Activated gamma-delta T cell treated with anti-CD3 and anti-CD28 coated beads, Interleukin-2, amount 50 U/mL, for 16 hours (primary cell): ENCODE measurements at places on chromosomes 1 and 21.

DNA sequence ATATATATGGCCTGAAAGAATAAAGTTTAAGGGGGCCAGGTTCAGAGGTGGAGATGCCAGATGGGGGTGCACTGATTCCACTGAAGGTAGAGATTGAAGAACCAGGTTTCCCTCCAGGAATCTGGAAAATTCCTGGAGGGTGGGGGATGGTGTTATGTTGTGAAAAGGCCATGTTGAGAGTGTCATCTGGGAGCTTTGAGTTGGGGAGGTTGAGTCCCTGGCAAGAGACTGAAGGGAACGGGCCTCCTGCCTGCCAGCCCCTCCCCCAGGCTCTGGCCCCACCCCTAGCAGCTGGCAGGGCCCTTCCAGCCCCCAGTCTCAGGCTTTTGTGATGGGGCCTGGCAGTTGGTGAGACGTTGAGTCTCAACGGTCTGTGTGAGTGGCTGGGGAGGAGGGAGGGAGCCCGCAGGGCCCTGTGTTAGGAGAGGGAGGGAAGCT, 4.1 kb downstream of the PTPRU start:
- DNase-seq: no peak

GRCh38 chr1:205763980-205764379, 11.3 kb downstream of the RAB29 start:
- no peak for DNase-seq

DNA sequence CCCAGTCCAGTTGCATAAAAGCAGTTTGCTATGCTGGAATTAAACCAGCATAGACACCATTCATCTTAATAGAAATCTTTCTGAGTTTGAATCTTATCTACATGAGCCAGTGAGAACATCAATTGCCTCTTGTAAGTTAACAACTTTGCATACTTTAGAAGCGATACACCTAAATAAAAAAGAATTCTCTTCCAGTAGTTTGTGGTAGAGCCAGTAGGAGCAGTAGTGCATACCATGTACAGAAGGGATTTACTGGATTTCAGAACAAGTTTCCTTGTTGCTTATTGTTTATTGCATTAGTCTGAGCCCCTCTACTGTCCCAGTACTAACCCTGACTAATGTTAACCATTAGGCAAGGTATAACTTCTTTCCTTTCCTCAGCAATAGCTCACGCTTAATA, 313.1 kb downstream of the TGFB2 start:
- no peak for DNase-seq

DNA sequence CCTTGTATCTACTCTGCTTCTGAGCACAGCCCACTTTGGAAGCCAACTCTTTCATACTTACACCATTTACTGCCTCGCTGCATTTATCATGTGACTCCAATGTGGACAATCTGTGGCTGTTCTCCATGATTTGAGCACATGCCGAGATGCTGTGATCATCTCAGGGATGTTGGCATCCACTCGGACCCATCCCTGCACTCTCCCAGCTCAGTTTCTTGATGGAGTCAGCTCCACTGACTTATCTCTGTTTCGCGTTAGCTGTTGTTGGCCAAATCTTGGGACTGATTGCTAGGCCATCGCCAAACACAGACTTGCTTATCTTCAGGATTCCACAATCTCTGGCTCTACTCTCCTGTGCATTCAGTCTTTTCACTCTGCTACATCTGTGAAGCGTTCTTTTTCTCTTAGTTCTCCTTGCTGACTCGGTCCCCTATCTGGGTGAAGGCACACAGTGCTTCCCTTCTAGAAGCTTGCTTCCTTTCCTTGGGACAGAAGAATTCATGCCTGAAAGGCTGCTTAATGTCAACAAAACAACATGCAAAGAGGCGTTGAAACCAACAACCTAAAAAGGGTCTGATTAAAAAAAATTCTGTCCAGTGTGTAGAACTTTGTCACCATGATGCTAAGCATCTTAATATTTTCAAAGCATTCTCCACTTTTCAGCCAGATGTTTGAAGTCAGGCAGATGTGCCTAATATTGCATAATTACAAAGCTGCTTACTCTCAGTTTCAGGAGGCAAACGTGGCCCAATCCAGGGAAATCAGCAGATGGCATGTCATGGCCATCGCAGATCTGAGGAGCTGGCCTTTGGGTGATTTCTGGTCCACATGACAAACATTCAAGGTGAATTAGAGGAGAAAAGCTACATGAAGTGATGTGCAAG, 120.7 kb downstream of the NGF start:
- DNase-seq: no peak

- no peak for DNase-seq
These were observed 19.0 kb downstream of the GNG12 start for GRCh38 chr1:67814121-67814772.

GRCh38 chr1:56773341-56774066, 45.7 kb downstream of the FYB2 start:
- DNase-seq: no peak

GRCh38 chr1:112723511-112723839, 8.3 kb upstream of the PPM1J start:
- no peak for DNase-seq

DNA sequence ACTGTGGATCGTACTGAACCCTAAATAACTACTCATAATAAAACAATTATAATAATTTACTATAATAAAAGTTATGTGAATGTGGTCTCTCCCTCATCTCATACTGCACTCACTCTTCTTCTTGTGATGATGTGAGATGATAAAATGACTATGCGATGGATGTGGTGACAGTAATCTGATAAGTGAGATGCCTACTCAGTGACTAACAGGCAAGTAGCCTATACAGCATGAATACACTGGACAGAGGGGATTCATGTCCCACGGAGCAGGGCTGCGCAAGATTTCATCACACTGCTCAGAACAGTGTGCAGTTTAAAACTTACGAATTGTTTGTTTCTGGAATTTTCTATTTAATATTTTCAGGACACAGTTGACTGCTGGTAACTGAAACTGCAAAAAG, 304.0 kb downstream of the DUSP10 start:
- DNase-seq: no peak

GRCh38 chr1:77100875-77101274, 118.4 kb downstream of the PIGK start:
- no peak for DNase-seq

DNA sequence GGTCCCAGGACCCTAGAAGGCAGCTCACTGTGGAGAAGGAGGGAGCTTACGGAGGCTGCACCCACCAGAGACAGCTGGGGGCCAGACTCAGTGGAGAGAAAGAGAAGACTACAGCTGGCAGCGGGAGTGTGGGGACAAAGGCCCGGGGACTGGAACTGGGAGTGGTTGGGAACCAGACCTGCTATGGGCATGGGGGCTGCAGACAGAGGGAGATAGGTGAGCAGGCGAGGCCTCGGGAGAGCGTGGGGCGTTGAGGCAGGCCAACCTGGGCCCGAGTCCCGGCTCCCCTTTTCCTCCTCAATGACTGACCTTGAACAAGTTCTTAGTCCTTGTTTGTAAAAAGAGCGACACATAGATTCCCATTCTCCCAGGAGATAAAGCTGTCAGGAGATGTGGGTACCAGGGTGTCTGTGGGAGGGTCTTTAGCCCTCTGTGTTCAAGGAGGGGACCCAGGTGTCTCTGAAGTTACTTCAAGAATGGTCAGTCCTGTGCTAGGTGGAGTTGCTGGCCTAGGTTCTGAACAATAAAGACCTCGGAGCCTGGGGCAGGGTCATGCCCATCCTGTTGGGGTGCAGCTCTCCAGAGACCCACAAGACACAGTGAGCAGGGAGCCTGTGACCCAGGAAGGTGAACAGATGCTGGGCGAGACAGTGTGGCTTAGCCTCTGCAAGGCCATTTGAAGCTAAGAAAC, 87.9 kb downstream of the ITPKB start:
- DNase-seq: no peak

- DNase-seq: no peak
These were observed 37.5 kb downstream of the CD46 start for GRCh38 chr1:207789386-207789785.

- no peak for DNase-seq
These were observed 57.5 kb downstream of the IARS2 start for GRCh38 chr1:220151454-220151853.

GRCh38 chr1:24927988-24928688, 1.9 kb downstream of the RUNX3 start:
- DNase-seq: no peak

DNA sequence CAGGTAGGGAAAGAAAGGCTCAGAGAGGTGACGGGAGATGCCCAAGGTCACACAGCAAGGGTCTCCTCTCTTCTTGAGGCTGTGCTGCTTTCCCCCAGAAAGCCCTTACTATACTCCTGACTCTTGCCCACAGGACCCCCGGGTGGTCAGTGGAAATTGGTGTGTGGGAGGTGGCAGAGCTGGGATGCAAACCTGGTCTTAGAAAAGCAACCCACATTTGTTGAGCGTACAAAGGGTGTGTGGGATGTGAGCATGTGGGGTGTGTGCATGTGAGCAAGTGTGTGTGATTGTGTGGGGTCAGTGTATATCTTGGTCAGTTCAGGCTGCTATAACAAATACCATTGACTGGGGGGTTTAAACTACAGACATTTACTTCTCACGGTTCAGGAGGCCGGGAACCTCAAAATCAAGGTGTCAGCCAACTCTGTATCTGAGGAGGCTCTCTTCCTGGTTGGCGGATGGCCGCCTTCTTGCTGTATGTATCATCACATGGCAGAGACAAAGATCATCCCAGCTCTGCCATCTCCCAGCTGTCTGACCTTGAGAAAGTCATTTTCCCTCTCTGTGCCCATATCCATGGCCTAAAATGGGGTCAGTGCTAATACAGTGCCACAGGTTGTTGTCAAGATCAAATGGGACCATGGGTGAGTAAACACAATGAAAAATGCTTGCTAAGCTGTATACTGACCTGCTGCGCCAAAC, 268.5 kb downstream of the PTPRU start:
- no peak for DNase-seq

DNA sequence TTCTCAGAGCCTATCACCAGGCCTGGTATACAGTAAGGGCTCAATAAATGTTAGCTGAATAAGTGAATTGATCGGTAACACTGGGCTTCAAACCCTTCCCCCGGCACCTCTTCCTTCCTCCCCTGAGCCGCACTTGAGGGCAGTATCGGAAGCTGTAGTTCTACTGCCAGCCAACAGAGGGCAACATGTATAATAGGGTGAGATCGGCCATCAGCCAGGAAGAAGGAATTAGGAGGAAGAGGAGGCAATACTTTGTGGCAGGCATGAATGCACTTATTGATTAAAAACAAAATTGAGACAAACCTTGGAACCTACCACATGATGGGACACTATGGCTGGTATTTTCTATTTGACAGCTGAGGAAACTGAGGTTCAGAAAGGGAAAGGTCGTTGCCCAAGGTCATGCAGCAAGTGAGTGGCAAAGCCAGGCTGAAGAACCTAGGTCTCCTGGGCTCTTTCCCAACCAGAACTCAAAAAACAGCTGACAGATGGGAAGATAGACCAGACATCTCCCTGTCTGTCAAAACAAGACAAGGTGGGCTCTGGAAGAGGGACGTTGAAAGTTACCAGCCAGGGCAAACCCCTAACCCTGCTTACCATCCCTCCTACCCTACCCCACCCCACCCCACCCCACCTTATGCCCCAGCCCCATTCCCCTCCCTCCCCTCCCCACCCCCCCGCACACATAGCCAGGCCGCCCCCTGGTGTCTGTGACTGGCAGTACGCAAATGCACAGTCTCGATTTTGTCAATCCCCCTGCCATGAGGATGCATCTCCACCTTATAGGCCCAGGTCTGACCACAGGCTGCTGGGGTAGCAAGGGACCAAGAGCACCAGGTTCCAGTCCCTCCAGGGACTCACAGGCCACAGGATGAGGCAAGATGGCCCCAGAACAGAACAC, 107.3 kb upstream of the RUNX3 start:
- DNase-seq: peak; percentile 44

- DNase-seq: no peak
These were observed 47.9 kb downstream of the PHACTR4 start for GRCh38 chr1:28417441-28417922.

DNA sequence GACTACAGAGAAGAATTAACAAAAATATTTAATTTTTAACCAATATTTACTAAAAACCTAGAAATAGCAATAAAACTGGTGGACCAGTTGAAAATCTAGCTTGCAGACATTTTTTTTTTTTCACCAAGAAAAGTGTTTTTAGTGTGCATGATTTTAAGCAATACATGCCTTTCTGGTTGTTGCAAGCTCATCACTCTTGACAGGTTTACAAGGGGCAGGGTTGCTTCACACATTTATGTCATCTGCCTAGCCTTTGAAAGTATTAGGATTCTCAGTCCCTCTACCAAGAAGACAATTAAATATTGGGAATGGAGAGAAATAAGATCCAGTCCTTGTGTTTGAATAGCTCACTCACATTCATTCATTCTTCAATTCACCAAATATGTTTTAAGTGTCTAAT, 53.8 kb upstream of the LYPLAL1 start:
- DNase-seq: no peak

- no peak for DNase-seq
These were observed 1377.7 kb upstream of the ADGRL4 start for GRCh38 chr1:80384083-80384830.

DNA sequence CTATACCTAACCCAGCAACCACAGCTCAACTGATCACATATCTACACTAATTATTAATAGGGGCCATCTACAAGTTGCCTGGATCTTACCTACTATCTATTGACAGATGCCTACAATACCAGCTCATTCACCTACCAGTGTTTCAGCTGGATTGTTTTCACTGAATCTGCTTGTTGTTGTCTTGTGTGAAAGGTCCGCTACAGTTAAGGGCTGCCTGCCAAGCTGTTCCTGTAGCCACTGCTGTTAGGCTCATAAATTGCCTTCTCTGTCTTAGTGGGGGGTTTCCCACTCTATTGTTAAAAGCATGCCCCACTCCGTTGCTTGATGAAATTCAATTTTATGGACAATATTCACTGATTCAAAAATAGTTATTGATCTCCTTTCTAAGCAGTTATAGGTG, 199.7 kb upstream of the TMPRSS15 start:
- no peak for DNase-seq

GRCh38 chr1:62508187-62508758, 71.4 kb downstream of the USP1 start:
- DNase-seq: no peak

DNA sequence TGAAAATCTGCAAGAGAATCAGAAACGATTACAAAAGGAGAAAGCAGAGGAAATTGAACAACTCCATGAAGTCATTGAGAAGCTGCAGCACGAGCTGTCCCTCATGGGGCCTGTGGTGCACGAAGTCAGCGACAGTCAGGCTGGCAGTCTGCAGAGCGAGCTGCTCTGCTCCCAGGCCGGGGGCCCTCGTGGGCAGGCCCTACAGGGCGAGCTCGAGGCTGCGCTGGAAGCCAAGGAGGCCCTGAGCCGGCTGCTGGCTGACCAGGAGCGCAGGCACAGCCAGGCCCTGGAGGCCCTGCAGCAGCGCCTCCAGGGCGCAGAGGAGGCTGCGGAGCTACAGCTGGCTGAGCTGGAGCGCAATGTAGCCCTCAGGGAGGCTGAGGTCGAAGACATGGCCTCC, 47.5 kb upstream of the DIP2A start:
- DNase-seq: no peak
